ENCODE measurements at places on chromosomes 2 and 18.
A peak's percentile ranks its signal among the peaks of the same experiment; 100 is the strongest.

DNA sequence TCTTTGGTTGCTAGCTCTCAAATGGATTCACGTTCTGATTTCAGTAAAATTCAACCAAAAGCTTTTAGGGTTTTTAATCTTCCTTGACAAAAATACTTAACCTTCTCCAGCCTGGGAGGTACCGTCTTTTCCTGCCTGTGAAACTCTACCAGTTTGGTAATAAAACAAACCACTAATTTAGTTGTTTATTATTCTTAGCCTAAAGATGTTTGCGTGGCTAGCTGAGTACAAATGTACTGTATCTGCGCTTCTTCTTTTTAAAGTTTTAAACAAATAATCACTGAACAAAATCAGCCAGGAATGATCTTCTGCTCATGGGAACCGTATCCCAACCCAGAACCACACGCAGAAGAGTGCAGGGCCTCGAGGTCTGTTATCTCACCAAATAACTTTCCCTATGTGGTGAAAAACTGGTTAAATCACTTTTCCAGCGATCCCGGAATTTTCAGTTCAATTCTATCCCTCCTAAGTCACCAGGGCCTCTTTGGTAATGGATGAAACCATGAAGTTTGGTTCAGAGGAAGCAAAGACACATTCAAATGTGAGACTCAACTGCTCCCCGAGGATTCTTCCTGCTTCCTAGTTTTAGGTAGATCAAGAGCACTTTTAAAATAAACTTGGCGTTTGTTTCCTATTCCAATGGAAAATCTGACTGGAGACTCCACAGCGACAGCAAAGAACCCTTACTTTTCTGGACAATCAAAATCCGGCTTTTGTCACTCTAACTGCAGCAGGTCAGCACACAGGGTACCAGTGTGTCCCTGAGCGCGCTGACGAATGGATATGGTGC lies 36.1 kb downstream of the BCL2 start:
- no peak for DNase-seq

- peak; percentile 30 for DNase-seq
Measured at GRCh38 chr2:154452906-154453493, 245.5 kb upstream of the KCNJ3 start.

DNA sequence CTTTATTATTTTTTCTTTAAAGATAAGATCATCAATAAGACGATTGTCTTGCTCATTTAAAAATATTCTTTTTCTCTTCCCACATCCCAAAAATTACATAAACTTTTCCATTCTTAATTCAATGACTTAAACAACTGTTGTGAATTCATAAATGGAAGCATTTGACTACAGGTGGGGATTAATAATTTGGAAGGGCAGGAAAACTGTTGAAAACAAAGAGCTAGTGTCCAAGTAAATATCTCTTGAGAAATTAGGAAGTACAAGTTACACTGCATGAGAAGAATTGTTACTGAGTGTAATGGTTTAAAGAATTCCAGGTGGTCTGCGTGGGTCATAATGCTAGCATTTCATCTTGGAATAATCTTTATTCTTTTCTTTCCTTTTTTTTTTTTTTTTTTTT lies 634.8 kb upstream of the ZEB2 start:
- DNase-seq, result no peak

DNA sequence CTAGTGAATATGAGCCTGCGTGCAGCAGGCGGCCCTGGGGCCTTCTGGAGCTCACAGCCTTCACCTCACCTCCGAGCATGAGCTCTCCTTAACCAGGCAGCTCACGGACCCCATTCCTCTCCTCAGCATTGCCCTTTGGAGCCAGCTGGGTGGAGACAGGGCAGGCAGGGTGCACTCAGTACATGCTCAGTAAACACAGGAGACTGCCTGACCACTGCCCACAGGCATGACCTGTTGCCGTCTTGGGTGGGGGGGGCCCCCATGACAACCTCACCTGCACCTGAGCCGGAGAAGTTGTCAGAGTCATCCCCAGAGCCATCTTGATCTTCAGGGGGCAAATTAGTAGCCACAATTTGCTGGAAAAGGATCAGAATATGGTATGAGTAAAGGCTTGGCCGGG lies 19.9 kb downstream of the SDC1 start:
- no peak for DNase-seq

- DNase-seq, result no peak
Measured at GRCh38 chr2:82391386-82391785, 2067.7 kb downstream of the SUCLG1 start.

- DNase-seq, result no peak
Measured at GRCh38 chr2:143429932-143430679, 300.9 kb downstream of the ARHGAP15 start.

- DNase-seq, result no peak
Measured at GRCh38 chr18:57798713-57799373, 4.3 kb downstream of the ATP8B1 start.

DNA sequence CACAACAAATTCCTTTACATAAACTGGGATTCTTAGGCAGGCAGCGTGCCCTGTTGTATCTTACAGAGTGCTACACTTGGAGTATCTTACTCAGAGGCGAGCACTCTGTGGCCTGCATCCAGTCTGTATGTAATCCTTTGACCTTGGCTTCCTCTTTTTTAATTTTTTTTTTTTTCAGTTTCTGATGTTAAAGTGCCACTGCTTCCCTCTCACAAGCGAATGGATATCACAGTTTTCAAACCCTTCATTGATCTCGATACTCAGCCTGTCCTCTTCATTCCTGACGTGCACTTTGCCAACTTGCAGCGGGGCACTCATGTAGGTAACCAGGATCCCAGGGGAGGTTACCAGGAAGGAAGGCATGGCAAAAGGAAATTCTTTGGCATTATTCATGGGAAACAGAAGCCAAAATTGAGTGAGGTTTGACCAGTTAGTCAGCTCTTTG lies 40.4 kb downstream of the GRHL1 start:
- no peak for DNase-seq

DNA sequence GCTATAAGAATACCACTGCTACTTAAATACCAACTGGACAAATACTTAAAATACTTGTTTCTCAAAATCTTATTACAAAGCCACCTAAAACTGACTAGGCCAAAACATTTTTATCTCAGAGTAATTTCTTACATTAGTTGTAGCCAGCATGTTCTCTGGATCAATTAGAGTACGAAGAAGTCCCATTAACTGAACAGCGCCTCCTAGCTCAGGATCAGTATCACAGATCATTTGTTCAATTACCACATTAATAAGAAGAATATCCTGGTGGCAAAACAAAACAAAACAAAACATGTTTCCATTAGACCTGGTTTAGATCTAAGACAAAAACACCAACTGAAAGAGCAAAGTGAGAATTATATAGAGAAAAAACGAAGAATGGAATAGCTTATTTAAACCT lies 36.0 kb downstream of the PPP4R3B start:
- DNase-seq, result peak; percentile 63

- no peak for DNase-seq
Measured at GRCh38 chr18:37443325-37444055, 122.1 kb downstream of the CELF4 start.

- no peak for DNase-seq
Measured at GRCh38 chr2:32727157-32727556, 99.3 kb downstream of the TTC27 start.

- no peak for DNase-seq
Measured at GRCh38 chr2:43848214-43848613, 9.4 kb downstream of the ABCG8 start.

DNA sequence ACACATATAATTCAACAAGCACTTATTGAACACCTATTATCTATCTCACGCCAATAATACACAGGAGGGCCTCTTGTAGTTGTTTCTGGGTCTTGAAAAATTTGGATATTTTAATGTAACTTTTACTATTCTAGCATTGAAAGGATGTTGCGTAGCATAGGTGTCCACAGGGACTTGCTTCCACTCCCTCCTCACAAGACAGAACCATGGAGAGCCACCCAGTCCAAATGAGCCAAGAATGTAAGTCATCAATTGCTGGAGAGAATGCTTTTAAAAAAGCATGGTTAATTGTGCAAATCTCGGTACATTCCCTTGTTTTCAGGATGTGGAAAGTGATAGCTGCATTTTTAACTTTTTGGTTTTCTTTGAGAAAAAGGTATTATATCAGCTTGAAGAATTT lies 46.8 kb downstream of the DOCK10 start:
- DNase-seq, result no peak

DNA sequence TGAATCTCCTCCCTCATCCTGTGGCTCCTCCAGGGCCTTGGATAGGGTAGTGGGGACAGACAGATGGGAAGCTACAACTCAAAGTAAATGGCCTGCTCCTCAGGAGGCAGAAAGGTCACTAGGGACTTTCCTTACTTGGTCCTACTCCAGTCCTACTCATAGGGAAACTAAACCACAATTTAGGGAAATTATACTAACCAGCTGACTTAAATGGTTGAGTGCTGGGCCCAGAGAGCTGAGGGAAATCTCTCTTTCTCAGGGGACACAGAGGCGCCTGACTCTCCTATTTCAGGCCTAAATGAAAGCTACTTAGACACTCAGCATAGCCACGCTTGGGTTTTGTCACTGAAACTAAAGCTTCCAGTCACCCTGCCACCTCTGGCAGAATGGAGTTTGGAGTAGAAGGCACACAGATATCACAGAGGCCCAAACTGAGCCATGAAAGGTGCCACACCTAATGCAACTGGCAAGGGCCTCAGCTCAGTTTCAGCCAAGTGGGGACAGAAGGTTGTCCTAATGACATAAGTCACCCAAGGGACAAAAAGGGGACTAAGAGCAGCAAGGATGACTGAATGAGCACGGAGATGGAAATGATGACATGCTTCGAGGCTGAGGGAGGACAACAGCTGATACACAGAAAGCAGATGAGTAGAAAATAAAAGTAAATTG lies 24.0 kb downstream of the CERKL start:
- DNase-seq, result no peak

GRCh38 chr2:203590496-203590895 lies 55.4 kb upstream of the RAPH1 start:
- no peak for DNase-seq

DNA sequence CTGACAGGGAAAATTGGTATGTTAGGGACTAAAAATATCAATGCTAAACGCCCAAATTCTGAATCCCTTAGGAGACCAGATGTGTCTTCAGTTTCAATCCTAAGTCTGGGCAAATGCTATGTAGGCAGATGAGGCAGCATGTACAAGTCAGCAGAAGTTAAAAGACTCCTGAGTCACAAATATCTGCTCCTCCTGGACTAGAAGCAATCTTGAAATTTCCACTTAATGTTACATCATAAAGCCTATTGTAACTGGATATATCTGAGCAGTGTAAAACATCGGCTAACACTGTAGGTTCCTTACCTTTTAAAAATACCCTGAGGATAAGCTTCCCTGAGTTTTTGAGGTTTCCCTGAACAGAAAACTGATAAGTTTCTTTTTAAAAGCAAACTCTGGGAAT lies 1087.6 kb upstream of the PIK3C3 start:
- DNase-seq, result no peak

GRCh38 chr18:74734013-74734444 lies 136.4 kb downstream of the ZNF407 start:
- DNase-seq, result no peak

GRCh38 chr2:222108957-222109585 lies 189.7 kb downstream of the PAX3 start:
- DNase-seq, result no peak

DNA sequence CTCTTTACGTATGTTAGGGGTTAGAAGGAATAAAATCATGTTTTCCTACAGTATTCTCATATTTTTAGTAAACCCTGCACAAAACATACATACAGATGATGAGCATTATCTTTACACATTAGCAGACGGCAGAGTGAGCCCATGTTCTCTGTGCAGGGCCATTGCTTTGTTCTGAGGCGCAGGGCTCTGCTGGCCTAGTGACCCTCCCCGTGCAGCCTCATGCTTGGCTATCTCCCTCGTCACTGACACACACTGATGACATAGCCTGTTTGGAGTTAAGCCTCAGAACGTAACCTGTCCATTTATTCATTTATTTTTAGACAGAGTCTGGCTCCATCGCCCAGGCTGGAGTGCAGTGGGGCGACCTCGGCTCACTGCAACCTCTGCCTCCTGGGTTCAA lies 115.9 kb upstream of the FOSL2 start:
- DNase-seq, result no peak

GRCh38 chr2:105365206-105365605 lies 27.9 kb downstream of the C2orf49 start:
- DNase-seq, result no peak

DNA sequence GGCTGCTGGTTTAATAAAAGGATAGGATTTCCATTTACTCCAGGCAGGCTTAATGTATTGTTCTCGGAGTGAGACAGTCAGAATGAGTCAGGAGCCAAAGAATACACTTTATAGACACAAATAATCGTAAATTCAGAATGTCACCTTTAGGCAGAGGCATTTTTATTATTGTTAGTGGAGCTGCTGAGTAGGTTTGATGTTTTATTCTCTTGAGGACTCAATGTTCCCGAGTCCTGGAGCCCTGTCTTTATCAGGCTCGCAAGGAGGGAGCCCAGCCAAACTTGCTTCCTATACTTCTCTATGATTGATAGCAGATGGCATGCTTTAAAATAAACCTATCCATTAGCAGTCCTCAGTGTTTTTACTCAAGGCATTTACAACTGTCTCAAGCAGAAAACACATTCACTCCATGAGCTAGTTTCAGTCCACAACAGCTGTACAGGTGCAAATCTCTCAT lies 492.3 kb upstream of the ZEB2 start:
- no peak for DNase-seq

DNA sequence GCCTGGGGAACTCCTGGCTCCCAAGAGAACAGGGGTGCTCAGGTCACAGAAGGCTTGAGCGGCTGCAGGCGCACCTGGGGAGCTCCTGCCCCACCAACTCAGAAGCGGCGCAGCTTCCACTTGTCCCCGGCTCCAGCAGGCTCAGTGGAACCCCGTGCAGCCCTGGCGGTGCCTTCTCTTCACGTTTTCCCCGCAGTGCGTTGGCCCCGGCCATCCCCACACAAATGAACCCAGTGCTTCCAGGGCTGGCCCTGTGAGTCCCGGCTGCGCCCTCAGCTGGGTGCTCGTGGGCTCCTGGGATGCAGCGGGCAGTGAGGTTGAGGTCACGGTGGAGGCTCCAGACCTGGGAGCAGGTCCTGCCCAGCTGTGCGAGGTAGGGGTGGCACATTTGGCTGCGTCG lies 17.9 kb upstream of the MBD2 start:
- no peak for DNase-seq

All from hematopoietic multipotent progenitor cell treated with erythropoietin and hydrocortisone succinate and interleukin-3 and kit ligand, for 8 days (in vitro differentiated cells).